ENCODE measurements at places on chromosomes 2 and 18. TPM values are rescaled to one million over a fixed set of nuclear protein-coding genes. Genes with fewer than 3 reads are reported as not detected.

GRCh38 chr2:185484602-185485001, 254.0 kb upstream of the FSIP2 start:
- peaks cover 17% of the 10 kb centered on the region for H3K36me3 ChIP-seq
- no peaks in the 10 kb centered on the region for H3K27me3 ChIP-seq
- no peak overlapping the region for H3K4me3 ChIP-seq
- H3K27ac ChIP-seq, result peak overlapping the region; percentile 69

The SERPINB7 gene
- total RNA-seq, result not detected

The ACVR1C gene
- 0.81 TPM for total RNA-seq

GRCh38 chr18:62769216-62769615, 53.9 kb downstream of the PHLPP1 start:
- H3K27me3 ChIP-seq, result no peaks in the 10 kb centered on the region
- H3K4me3 ChIP-seq, result no peak overlapping the region
- no peak overlapping the region for H3K27ac ChIP-seq

GRCh38 chr2:158049129-158049855, 52.4 kb upstream of the UPP2 start:
- H3K4me1 ChIP-seq, result 0 out of 2 replicates have a peak, but pooled peaks cover 3% of the 10 kb centered on the region
- no peak overlapping the region for H3K4me3 ChIP-seq

All from H9 (cell line).